Muscle of arm (tissue), 14 donors: ENCODE measurements at places on chromosomes 7 and 10.

DNA sequence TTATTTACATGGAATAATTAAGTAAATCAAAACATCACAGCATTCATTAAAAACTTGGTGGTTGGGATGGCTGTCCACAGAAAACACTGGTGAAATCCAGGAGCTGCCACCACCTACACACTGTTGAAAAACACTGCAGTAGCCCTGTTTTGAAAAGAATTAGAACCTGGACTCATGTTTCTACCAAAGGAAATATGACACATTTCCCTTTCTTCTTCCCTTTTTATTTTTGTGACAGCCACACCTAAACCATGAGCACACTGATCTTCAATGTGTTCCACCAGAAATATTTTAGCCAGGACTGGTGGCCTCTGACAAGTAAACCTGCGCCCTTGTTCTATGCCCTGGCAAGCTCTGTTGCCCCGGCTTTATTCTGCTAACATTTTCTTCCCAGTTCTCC, 3.3 kb downstream of the TMEM140 start:
- no peak for DNase-seq

- no peak for DNase-seq
Measured at GRCh38 chr7:50352282-50352681, 47.8 kb downstream of the IKZF1 start.

DNA sequence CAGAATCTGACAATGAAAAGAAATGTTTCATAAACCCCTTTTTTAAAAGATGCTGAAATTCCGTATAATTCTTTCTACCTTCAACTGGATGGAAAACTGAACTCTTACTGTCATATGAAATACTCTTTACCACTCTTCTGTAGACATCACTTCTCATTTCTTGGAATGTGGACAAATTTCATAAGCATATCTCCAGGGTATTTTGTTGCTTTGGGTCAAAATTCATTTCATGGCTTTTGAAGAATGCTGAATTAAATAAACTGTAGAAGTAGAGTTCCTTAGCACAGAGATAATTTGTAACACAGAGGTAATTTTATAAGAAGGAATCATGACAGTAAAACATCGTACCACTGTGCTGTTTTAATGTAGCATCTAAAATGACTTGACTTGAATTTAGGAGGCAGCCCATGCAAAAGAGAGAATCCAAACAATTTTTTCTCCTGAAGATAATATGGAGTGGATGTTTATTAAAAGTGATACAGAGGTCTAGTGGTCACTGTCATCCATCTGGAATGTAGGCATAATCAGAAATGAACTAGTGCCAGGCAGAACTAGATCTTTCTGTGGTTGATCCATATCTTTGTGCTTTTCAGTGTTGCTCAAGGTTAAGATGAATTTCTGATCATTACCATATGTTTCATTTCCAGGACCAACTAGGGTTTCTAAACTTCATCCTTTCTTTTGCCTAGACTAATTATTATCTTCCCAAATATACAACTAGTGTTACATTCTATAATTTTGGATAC, 492.0 kb downstream of the KIF20B start:
- DNase-seq = no peak

- DNase-seq = no peak
Measured at GRCh38 chr7:106010866-106011265, 47.8 kb downstream of the CDHR3 start.

DNA sequence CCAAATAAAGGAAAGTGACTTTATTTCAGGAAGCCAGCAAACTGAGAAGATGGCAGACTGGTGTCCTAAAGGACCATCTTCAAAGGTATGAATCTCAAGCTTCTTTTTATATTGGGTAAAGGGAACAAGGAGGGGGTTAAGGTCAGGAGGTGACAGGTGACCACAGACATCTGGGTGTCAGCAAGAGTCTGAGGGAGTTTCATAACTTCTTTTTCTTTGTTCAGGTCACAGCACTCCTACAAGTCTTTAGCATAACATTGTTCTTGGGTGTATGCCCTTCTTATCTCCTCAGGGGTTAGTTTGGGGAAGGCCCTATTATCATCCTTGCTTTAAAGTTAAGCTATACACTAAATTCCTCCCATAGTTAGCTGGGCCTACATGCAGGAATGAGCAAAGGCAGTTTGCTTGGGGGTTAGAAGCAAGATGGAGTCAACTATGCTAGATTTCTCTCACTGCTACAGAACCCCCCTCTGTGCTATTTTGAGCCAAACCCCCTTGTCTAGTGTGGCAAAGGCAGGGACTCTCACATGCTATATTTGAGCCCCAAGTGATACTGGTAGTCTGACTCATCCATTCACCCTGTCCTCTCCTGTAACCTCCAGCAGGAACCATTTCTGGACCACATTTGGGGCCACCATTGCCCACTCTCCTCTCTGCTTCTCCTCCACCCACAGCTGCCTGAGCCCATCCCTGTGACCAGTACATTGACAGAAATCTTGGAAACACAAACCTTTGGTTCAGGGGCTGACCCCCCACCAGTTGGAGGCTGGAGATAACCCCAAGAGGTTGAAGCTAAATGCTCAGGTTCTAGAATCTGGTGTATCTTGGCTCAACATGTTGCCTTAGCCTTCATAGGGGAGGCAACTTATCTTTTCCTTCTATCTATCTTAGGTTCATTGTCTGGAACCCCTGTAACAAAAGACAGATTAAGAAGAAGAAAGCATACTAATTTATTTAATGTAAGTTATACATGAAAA, 55.5 kb upstream of the LRGUK start:
- DNase-seq = no peak

- DNase-seq = no peak
Measured at GRCh38 chr10:789831-790701, 100.6 kb upstream of the DIP2C start.

GRCh38 chr7:159012353-159013069, 132.2 kb downstream of the VIPR2 start:
- DNase-seq = no peak

GRCh38 chr10:53606981-53607380, 834.4 kb upstream of the MBL2 start:
- DNase-seq = no peak

DNA sequence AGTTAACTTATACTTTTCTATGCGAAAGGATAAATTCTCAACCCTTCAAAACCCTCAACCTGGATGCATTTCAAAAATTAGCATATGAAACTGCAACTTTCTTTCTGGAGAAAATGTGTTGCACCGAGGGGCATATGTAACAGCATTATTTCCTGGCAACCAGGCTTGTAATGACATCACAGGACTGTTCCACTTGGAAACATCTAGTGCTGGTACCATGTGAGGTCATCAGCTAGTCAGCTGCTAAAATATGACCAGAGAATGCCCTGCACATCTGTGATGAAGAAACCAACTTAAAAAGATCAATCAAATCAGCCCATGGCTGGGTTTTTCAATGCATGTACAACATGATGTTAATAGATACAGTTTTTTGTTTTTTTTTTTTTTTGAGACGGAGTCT, 40.0 kb downstream of the FGFR2 start:
- no peak for DNase-seq

- no peak for DNase-seq
Measured at GRCh38 chr10:78924319-78925003, 144.3 kb upstream of the ZMIZ1 start.

DNA sequence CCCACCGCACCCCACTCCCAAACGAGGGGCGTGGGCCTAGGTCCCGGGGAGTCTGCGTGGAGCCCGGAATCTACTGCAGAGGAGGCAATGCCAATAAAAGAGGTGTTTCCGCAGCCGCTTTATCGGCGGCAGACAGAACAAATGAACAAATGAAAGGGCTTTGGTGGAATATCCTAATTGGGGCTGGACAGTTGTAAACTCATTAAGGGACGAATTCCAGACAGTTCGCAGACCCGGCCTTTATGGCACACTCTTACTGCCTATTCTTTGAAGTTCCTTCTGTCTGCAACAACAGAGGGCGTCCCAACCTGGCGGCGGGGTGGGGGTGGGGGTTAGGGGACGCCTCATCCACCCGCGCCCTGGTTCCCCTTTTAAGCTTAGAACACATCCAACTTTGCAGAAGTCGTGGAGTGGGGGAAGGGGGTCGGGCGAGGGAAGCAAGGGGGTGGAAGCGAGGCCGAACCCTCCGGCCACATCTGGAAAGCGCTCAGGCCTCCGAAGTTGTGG, 4.1 kb downstream of the HOXA9 start:
- no peak for DNase-seq

DNA sequence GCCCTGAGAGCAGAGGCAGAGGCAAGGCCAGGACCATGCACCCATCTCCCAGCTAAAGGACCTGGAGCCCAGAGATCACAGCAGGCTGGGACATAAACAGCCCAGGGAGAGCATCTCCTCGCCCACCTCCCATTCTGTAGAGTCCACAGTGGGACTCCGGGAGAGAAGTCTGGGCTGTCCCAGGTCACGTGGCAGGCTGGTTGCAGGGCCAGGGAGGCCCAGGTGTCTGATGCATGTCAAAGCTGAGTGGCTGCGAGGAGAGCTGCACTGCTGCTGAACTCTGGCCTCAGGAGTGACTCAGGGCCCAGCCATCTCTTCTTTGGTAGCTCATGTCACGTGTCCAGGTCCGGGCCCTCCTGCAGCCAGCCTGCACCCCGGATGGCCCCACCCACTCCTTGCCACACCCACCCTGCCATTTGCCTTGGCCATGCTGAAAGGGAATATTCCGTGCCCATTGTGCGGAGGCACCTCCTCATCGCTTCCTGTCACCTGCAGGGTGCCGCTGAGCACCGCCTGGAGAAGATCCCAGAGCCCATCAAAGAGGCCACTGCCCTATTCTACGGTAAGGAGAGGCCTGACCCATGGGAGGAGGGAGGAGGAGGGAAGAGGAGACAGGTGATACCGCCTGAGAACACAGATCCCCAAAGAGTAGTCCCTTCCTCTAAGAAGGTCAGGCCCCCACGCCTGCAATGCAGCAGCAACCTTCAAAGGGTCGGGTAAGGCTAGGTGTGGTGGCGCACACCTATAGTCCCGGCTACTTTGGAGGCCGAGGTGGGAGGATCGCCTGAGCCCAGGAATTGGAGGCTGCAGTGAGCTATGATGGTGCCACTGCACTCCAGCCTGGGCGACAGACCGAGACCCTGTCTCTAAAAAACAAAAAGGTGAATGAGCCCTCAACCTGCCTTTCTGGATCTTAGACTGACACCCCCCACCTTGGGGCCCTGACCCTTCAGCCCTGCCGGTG, 12.6 kb upstream of the SH2B2 start:
- no peak for DNase-seq

DNA sequence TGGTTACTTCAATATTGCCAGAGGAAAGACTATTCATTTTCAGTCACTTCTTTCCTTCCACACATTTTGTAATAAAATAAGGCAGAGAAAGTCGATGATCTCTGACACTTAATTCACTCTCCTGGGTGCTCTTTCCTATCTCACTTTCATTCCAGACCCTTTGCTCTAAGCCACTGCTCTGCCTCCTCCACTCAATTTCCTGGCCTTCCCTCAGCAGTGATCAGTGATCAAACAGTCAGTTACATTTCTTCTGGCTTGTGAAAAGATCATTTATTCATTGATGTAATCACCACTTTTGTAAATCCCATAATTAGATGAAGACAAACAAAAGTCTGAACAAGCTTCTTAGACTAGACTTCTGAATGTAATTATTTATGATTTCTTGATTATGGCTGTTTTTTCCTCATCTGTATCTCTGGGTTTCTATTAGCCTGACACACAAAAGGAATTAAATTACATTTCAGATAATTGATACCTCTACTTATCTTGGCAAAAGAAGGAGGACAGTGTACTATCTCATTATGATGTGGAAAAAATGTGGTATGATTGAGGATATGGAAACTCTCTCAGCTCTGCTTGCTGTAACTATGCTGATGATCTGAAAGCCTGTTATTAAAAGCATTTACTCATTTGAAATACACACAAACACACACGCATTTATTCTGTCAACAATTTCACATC, 1102.3 kb downstream of the GRM8 start:
- no peak for DNase-seq

- no peak for DNase-seq
Measured at GRCh38 chr10:90604636-90605035, 253.2 kb downstream of the HTR7 start.

DNA sequence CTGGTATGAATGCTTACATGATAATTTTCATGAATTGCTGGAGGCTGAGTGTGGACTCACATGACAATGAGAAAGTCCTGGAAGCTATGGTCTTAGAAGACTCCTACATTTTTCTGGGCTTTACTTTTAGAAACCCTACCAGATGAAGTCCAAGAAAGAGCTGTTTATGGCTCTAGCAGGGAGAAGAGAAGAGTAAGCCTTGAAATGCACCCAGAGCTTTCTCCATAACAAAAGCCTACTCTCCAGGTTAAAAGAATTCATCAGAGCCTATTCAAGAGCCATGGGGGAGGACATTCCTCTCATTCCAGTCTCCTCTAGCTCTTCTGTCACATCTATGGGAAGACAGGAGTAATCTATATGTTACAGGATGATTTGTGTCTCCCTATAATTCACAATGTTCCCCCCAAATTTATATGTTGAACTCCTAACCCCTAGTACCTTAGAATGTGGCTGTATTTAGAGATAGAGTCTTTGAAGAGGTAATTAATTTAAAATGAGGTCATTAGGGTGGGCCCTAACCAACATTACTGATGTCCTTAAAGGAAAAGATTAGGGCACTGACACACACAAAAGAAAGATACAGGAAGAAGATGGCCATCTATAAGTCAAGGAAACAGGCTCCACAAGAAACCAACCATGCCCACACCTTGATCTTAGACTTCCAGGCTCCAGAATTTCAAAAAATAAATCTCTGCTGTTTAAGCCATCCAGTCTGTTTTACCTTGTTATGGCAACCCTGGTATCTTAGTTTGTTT, 193.8 kb upstream of the PTER start:
- DNase-seq = no peak

DNA sequence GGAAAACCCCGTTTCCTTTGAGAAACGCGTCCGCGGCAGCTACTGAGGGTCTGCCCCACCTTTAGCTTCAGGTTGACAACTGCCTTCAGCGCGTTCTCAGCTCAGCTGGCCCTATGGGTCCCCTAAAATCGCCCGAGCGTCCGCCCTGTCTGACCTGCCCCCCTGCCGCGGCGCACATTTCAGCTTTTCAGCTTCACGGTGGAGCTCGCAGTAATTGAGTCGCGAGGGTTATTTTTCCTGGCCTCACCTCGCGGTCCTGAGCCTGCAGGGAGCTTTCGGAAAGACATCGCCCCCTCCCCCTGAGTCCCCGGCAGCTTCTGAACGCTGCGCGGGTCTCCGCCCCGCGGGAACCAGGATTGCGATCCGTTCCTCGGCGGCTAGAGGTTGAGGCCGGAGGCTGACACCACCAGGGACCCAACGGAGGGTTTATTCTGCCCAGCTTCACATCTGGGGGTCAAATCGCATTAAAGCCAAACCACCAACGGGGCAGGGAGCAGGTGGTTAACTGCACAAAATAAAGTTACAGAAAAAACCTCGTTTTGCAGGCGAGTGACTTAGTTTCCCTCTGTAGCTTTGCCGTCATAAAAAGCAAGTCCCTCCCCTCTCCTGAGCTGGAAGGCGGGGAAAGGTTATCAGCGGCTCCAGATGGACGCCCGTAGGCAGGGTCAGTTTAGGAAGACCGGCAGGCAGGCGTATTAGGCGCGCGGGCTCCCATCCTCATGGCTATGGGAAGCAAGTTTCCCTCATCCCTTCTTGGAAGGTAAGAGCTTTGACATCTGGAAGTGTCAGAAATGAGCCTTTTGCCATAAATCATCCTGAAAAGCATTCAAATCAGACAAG, 11.0 kb downstream of the TWIST1 start:
- DNase-seq = no peak
